Glomerular endothelial cell (primary cell): ENCODE measurements at places on chromosomes 3 and 15.

GRCh38 chr3:181134873-181135272 is 145.3 kb upstream of the DNAJC19 start:
- no peak for DNase-seq

DNA sequence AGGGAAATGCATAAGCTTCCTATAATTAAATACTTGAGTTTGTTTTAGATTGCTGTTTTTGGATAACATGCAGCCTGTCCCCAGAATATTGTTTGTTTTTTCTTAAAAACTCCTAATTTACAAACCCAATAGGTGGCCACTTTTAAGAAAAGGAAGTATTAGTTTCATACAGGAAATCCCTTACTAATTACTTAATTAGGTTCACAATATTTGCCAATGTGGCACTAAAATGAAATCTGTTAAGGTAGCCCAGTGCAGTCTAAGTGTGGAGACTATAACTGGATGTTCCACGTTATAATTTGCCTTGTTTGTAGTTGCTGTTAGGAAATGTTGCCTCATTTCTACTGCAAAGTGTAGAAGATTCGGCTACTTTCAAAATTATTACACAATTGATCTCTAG is 195.8 kb downstream of the BBX start:
- DNase-seq = no peak

DNA sequence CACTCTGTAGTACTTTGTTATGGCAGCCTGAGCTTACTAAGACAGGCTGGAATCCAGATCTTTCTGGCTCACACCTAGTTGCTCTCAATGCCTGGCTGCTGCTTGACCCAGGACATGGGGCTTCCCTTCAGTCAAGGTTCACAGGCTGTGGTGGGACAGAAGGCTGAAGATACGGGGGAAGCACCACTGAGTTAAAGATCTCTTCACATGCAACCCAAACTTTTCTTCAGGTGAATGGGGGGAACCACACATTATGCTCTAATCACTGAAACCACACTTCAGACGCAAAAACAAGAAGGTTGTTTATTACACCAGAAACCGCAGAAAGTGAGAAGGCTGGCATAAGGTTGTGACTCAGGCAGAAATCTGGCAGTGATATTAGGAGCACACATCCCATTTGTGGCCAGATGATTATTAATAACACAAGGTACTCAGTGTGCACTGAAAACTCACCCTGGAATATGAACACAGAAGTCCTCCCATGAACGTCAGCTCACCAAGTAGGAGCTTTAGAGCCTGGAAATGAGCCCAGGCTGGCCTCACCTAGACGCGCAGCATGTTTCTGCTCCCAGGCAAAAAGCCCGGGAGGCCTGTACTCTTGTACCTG is 230.5 kb upstream of the CHRNA7 start:
- no peak for DNase-seq

DNA sequence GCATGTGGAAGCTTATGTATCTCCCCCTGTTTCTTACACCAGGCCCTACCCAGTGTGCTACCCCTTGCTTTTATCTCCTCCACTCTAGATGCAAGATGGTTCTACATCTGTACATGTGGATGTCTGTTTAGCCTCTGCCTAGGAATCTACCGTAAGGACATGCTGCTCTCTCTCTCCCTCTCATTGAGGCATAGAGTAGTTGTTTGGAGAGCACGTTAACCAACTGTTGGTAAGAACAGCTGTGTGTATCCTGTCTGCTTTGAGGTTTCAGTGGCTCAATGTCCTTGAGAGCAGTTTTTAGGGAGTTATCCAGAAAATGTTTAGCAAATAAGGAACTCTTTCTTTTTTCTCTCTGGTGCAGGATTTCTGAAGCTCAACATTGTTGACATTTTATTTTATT is 152.8 kb downstream of the DNAJB8 start:
- no peak for DNase-seq

- no peak for DNase-seq
Observed at GRCh38 chr3:152202976-152203626, 65.6 kb upstream of the MBNL1 start.

- DNase-seq = no peak
Observed at GRCh38 chr3:17195856-17196604, 311.3 kb downstream of the PLCL2 start.

- no peak for DNase-seq
Observed at GRCh38 chr3:173933113-173933512, 535.6 kb downstream of the NLGN1 start.

DNA sequence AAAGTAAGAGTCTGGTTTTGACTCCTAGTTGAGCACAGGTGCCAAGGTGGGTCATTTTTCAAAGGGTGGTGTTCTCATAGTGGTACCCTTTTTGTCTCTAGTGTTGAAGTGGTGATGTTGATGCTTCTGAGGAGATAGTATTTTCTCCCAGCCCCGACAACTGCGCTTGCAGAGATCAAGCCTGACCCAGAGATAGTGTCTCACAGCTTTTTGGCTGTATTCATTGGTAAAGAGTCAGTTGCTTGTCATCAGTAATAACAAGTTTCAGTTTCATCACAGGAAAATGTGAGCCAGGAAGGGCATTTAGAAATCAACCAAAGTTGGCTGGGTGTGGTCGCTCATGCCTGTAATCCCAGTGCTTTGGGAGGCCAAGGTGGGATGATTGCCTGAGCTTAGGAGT is 139.3 kb downstream of the NFKBIZ start:
- DNase-seq = no peak

GRCh38 chr15:69141833-69142232 is 18.6 kb upstream of the GLCE start:
- DNase-seq = no peak

DNA sequence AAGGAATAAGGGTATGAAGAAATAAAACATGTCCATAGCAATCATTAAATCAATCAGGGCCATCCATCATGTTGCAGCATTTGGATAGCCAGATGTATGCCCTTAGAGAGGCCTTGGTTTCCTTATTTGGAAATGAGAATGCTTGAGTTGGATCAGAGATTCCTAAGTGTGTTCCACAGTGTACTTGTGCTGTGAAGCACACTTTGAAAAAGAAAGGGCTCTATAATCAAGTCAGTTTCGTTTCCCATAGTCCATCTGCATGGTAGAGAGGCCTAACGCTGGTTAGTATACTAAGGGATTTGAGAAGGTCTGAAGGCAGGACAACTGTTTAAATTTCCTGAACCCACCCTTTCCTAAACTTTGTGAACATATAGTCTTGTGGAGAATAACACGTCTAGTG is 30.9 kb downstream of the RBMS3 start:
- no peak for DNase-seq

- DNase-seq = no peak
Observed at GRCh38 chr15:37041836-37042235, 58.5 kb downstream of the MEIS2 start.

DNA sequence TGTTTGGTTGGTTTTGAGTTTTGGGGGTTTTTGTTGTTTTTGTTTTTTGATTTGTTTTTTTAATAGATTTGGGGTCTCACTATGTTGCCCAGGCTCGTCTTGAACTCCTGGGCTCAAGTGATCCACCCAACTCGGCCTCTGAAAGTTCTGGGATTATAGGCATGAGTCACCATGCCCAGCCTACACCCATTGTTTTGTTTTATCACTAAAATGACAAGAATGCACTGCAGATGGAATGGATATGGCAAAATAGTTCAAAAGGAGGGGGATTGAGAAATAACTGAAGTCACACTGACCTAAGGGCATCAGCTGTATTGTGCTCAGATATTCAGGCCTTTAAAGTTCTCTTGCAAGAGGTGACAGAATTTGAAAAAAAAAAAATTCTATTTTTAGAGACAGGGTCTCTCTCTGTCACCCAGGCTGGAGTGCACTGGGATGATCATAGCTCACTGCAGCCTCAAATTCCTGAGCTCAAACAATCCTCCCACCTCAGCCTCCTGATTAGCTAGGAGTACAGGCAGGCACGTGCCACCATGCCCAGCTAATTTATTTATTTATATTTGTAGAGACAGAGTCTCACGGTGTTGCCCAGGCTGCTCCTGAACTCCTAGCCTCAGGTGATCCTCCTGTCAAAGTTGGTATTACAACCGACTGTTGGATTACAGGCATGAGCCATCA is 4.4 kb upstream of the RASA2 start:
- no peak for DNase-seq

- DNase-seq = no peak
Observed at GRCh38 chr3:82676356-82677026, 915.0 kb upstream of the GBE1 start.

- no peak for DNase-seq
Observed at GRCh38 chr15:48002767-48003166, 118.0 kb upstream of the SLC24A5 start.

- no peak for DNase-seq
Observed at GRCh38 chr15:64090527-64090926, 3.1 kb downstream of the CIAO2A start.

DNA sequence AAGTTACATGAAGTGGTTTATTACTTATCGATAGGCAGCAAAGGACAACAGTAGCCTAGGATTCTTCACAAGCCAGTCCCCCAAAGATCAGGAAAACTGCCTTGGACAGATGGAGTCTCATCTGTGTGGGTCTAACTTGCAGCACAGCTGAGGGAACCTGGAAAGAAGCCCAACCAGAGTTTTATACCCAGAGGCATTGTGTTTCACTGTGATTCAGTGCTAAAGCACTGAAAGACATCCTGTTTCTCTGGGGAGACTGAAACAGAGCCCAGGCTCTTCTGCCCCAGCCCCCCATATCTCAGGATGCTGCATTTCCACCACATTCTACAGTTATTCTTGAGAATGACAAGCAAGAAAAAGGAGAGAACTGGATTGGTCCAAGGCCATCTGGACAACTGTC is 48.2 kb upstream of the PYDC2 start:
- peak; percentile 85 for DNase-seq

GRCh38 chr15:64247906-64248541 is 85.2 kb upstream of the PPIB start:
- peak; percentile 91 for DNase-seq

DNA sequence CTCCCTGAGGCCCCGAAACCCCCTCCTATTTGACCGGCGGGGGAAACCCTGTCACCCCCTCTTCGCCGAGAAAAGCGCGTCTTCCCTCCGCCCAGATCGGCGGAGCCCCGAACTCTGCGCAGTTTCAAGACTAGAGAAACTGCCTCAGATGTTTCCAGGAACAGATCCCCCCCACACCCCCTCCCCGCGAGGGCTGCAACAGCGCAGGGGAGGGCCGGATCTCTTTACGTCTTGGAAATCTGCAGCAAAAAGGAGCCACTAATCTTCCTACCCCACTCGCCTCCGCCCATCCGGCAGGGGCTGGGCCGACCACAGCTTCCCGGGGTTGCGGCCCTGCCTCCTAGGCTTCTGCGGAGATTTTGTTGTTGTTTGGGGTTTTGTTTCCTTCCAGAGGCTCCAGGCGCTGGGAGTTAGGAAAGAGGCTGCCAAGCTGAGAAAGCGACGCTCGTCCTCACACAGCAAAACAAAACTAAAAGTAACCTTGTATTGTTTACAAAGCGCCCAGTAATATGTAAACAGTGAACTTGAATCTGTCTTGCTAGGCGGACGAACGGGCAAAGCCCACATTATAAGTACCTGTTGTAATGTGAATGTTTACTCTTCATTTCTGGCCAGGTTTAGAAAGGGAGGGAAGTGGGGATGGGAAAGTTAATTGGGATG is 2.2 kb downstream of the FOXB1 start:
- no peak for DNase-seq

GRCh38 chr3:113147681-113148261 is 63.6 kb upstream of the BOC start:
- no peak for DNase-seq

- DNase-seq = no peak
Observed at GRCh38 chr3:49723296-49723627, 489 bp downstream of the GMPPB start.

DNA sequence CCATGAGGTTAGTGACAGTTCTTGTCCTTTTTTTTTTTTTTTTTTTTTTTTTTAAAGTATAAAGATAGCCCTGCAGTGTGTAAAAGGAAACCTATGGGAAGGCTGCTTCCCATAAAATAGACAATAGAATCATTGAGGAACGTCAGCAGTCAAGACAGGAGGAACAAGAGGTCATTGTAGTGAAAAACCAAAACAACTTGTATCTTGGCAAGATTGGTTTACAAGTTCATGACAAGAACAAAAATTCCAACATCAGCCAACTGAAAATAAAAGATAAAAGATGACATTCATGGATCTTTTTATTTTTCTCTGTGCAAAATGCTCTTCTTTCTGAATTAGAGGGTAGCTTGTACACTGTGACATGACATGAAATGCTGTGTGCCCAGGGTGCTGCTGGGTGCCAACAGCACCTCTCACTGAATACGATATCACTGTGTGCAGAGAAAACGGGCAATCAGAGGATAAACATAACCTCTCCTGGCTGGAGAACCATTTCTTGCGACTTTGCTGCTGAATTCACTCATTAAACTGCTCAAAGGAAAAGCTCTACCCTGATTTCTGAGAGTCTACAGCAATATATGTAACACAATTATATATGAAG is 30.1 kb upstream of the IP6K2 start:
- DNase-seq = no peak

- peak; percentile 3 for DNase-seq
Observed at GRCh38 chr15:60255390-60255789, 142.4 kb downstream of the ANXA2 start.

GRCh38 chr3:177977381-177978158 is 558.7 kb upstream of the KCNMB2 start:
- DNase-seq = peak; percentile 22

DNA sequence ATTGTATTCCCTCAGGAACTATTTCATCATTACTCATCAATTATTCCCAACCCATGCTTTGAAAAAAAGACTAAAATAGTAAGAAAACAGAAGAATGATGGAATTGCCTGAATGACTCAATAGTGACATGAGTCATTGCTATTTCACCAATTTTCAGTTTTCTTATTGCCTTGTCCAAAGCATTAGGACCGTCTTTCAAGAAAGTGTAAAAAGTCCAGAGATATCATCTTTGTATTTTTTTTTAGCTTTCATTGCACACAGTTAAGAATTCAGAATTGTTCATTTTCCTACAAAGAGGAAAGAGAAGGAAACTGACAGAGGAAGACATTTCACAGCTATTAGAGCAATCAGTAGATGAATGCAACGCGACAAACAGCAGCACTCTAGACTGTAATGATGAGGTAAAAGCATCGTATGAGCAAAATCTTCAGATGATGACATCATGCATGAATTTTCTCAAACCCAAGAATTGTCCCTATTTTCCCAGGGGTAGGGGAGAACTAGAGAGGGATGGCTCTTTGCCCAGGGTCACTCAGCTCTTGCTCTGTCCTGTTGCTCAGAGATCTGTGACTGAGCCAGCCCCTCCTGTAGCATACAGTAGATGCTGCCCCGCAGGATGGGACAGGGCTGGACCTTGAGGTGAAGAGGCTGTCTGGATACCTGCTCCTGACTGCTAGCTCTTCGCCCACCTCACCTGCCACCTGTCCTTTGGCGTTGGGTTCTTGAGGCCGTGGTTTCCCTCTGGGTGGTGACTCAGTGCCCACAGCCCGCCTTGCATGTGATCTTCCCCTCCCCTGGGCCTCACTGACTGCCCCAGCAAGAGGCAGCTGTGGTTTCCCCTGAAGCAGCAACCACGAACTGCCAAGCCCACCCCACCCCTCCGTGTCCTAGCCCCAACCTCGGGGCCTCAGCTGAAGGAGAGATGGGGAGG is 84.8 kb downstream of the PPCDC start:
- DNase-seq = peak; percentile 60

DNA sequence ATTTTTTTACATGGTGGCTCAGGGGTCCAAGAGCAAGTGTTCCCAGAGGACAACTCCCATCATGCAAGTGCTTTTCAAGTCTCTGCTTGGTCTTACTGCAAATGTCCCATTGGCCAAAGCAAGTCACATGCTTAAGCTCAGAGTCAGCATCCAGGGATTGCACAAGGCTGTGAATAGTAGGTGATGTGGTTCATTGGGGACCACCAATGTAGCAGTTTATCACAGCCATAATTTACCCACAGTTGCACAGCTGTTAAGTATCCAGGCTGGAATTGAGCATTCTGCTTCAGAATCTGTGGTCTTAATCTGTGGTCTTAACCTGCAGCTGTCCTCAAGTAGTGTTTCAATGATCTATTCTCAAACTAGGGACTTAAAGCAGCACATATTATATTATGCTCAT is 71.4 kb upstream of the PLCL2 start:
- no peak for DNase-seq
